ENCODE measurements at places on chromosomes 13 and 19.

GRCh38 chr13:84843368-84843767 is 955.9 kb downstream of the SLITRK6 start:
- DNase-seq = no peak

DNA sequence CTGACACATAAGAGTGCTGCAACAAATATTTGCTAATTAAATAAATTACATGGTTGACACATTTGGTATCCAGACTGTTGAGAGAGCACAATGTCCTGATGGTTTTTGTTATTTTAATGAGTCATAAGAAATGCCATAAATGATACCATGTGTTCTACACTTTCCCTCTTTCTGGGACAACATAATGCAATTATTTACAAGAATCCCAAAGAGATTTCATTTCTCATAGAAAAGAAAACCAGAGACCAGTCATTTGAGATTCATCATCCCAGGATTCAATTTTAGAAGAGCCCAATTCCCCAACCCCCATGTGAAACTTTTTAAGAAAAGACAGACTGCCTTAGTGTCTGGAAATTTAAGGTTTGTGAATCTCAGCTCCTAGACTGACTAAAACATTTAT is 399.6 kb downstream of the DCT start:
- DNase-seq = no peak

- DNase-seq = peak; percentile 86
Observed at GRCh38 chr19:13151605-13152355, 1.6 kb downstream of the IER2 start.

GRCh38 chr13:56697011-56697410 is 443.7 kb upstream of the PRR20A start:
- no peak for DNase-seq

- no peak for DNase-seq
Observed at GRCh38 chr19:44816301-44816700, 7.4 kb downstream of the BCAM start.

GRCh38 chr19:14111486-14111885 is 6.1 kb downstream of the PRKACA start:
- DNase-seq = no peak

Data from cortex of kidney (tissue), 1 donor.